ENCODE measurements at places on chromosomes 7 and 10.

GRCh38 chr7:50368366-50368765 is 63.9 kb downstream of the IKZF1 start:
- no peak for DNase-seq

- peak; percentile 58 for DNase-seq
Observed at GRCh38 chr10:6269953-6270867, 67.5 kb downstream of the PFKFB3 start.

DNA sequence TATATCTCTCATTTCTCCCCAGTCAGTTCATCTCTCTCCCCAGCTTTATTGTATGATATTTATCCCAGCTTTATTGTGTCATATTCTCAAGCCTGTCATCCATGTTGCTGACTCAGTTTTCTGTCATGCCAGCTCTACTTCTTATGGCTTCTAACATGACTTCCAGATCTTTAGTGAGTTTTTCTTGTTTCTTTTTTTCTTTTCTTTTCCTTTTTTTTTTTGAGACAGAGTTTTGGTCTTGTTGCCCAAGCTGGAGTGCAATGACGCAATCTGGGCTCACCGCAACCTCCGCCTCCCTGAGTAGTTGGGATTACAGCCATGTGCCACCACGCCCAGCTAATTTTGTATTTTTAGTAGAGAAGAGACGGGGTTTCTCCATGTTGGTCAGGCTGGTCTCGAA is 28.7 kb upstream of the CALU start:
- DNase-seq: no peak

DNA sequence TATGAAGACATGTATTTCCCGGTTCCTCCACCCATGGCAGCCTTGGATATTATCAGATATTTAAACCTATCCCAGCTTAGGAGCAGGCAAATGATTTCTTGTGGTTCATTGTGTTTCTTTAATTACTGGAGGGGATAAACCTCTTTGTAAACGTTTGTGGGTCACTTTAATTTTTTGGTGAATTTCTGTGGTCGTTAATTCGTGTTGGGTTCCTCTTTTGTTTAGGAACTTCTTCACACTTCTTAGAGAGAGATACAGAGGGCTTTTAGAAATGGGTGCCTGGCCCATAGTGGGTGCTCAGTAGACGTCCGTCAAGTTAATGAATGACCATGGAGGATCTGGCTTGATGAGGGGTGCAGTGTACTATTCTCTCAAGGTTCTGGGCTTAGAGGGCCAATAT is 27.2 kb upstream of the NUB1 start:
- DNase-seq: no peak

GRCh38 chr10:47331491-47331890 is 9.2 kb downstream of the GDF2 start:
- no peak for DNase-seq
